ENCODE measurements at places on chromosomes 5 and 9. TPM values are rescaled to one million over a fixed set of nuclear protein-coding genes. Genes with fewer than 3 reads are reported as not detected.
A peak's percentile ranks its signal among the peaks of the same experiment; 100 is the strongest.

- DNase-seq: no peak
Measured at GRCh38 chr5:169631360-169631759, 5.7 kb upstream of the DOCK2 start.

DNA sequence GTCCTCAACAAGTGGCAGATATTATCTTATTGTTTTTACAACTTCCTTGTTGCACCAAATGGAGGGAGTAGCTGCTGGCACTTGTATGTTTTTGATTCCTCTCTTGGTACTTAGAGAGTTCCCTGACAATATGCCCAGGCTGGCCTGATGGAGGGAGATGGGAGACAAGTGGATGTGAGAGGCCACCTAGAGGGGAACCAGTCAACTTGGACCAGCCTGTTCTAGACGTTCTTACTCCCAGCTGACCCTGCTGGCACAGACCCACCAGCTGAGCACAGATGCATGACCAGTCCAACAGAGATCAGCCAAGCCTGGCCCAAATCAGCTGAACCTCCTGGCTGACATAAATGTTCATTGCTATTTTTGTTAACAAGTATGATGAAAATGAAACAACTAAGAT is 60.9 kb upstream of the GDNF start:
- no peak for DNase-seq

WWC1 gene
- total RNA-seq: 183 TPM

DNA sequence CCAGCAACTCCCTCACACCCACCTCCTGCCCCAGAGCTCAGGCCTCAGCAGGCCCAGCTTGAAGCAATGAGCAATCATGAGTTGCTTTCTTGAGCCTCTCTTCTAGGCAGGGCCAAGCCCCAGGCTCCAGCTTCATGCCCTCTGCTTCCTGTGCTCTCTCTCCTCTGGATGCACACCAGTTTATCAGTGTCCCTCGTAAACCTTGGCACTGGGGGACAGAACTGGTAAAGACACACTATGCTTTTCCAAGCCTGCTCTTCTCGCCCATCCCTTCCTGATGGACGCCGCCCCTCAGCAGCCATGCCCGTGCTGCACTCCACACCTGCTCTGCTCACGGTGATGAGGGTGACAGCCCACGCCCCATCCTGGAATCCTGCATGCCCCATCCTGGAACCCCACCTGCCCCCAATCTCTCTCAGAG is 49.4 kb upstream of the ORM1 start:
- DNase-seq: peak; percentile 59

DNA sequence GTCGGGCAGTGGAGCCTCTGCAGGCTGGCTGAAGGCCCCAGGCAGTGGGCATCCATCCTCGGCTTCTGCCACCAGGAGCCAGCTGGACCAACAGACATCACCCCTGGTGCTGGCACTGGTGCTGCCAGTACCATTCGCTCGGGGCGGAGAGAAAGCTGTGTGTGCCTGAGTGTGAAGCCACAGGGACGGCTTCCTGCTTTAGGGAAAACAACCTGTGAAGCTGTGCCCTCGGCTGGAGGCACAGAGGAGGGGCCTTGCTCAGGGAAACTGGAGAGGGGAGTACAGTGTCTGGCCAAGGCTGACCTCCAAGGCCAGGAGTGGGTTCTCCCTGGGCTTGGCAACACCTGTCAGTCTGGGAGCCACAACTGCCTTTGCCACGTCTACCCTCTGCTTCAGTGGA is 38.3 kb downstream of the NEK6 start:
- no peak for DNase-seq

All from type B pancreatic cell (in vitro differentiated cells).